ENCODE measurements at places on chromosomes 3 and 15.

DNA sequence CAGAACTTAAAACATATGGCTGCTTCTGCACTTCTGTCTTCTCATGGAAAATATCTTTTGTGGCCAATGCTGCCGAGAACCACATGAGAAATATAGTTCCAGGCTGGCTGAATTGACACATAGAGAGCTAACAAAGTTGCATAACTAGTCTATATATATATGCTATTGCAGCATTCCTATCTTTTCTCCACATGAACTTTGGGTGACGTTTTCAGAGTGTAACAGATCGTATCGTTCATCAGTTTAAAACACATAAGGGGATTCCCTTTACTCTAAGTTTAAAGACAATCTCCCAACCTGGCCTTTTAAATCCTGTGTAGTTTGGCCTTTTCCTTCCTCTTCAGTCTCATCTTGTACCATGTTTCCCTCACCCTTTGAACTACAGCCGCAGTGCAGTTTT lies 394.2 kb upstream of the CBLB start:
- DNase-seq: no peak

DNA sequence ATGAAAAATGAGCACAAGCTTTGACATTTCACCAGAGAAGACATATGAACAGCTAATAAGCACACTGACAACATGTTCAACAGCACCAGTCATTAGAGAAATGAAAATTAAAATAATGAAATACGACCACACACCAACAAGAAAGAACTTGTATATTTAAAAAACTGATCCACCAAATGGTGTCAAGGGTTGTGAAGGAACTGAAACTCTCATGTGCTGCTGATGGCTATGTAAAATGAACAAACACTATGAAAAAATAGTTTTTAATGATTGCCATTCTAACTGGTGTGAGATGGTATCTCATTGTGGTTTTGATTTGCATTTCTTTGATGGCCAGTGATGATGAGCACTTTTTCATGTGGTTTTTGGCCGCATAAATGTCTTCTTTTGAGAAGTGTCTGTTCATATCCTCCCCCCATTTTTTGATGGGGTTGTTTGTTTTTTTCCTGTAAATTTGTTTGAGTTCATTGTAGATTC lies 193.8 kb downstream of the SCAPER start:
- DNase-seq: peak; percentile 24

- no peak for DNase-seq
Measured at GRCh38 chr15:62607643-62608042, 434.9 kb upstream of the TPM1 start.

- DNase-seq: no peak
Measured at GRCh38 chr3:112619295-112619694, 21.6 kb downstream of the CCDC80 start.

DNA sequence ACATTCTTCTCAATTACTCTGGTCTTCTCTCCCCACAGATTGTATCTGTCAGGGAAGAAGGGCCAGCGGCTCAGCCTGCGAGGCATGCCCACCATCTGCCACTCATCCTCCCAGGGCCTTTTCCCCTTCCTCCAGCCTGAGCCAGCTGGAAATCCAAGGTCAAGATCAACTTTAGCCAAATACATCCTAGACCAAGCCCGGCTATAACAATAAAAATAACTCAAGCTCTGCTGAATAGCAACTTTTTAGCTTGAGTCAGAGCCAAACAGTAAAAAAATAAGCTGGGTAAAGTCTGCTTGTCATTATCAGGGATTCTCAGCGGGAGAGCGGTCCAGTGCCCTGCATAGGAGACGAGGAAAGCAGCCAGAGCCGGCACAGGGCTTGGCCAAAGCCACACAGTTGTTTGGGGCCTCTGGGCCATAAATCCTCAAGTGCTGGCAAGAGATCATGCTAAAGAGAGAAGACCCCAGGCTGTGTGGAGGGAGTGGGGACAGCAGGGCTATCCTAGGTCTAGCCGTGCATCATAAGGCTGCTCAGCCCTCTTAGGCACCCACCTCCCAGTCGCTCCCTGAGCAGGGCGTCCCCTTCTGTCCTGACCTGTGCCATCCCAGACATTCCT lies 76.2 kb upstream of the HERC1 start:
- no peak for DNase-seq

GRCh38 chr15:77500989-77501388 lies 80.3 kb downstream of the HMG20A start:
- DNase-seq: no peak

DNA sequence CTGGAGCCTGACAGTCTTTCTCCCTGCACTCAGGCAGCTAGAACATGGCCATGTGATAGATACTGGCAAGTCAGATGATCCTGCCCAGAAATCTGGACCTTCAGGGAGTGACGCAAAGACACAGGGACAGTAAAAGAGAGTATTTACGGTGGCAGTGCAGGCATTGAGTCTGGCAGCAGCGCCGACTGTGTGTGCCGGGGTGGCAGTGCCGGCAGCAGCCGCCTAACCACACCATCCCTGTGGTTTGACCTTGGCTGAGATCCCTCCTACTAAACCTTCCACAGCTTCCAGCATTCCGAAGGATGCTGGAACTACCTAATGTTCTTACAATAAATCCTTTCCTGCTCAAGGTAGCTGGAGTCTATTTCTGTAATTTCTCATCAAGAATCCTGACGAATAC lies 4.6 kb upstream of the TSPAN3 start:
- no peak for DNase-seq

GRCh38 chr3:55158345-55158744 lies 230.5 kb upstream of the LRTM1 start:
- no peak for DNase-seq

DNA sequence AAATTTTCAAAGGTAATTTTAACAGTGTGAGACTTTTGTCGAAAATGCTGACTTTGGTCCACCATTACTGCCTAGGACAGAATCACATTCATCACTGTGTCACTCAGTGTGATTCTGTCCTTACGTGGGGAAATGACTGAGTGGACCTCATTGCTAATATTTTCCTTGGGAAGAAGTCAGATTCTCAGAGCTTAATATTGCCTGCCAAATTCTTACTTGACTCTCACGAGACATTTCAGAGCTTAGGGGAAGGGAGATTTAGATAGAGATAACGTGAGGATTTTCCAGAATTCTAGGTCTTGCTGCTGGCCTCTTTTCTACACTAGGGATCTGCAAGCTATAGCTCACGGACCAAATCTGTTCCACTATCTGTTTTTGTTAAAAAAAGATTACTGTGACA lies 270.4 kb downstream of the SUCLG2 start:
- no peak for DNase-seq

DNA sequence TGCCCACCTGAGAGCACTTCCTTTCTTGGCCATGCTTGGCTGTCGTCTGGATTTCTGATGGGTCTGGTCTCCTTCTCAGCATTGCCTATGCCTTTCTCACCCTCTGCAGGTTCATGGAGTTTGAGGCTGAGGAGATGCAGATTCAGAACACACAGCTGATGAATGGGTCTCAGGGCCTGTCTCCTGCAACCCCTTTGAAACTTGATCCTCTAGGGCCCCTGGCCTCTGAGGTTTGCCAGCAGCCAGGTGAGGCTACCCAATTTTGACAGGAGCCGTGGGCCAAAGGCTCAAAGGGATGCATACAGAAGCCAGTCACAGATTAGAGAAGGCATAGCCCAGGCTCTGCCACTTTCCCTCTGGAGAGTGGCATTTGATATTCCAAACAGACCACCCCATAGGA lies 10.5 kb downstream of the NUTM1 start:
- DNase-seq: no peak

- no peak for DNase-seq
Measured at GRCh38 chr3:146106986-146107385, 54.0 kb downstream of the PLOD2 start.

DNA sequence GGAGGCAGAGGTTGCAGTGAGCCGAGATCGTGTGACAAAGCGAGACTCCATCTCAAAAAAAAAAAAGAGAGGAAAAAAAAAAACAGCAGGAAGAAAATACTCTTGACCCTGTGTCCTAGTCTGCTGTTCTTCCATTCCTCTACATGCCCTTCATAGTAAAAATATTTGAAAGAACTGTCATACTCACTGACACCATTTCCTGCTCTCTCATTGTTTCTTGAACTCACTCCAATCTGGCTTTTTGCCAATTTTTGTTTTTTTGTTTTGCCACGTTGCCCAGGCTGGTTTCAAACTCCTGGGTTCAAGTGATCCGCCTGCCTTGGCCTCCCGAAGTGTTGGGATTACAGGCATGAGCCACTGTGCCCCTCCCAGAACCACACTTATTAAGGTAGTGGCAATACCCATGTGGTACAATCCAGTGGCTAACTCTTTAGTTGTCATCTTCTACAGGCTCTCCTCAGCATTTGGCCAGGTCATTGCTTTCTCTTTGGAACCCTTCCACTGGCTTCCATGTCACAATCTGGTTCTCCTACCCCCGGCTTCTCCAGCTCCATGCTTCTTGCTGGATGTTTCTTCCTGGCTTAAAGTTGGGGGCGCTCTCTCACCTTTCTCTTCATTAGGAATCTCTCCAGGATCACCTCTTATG lies 238.2 kb upstream of the C2CD4B start:
- no peak for DNase-seq

GRCh38 chr3:159882790-159883779 lies 105.5 kb upstream of the IL12A start:
- no peak for DNase-seq

GRCh38 chr15:25690673-25691543 lies 172.2 kb downstream of the ATP10A start:
- DNase-seq: no peak

DNA sequence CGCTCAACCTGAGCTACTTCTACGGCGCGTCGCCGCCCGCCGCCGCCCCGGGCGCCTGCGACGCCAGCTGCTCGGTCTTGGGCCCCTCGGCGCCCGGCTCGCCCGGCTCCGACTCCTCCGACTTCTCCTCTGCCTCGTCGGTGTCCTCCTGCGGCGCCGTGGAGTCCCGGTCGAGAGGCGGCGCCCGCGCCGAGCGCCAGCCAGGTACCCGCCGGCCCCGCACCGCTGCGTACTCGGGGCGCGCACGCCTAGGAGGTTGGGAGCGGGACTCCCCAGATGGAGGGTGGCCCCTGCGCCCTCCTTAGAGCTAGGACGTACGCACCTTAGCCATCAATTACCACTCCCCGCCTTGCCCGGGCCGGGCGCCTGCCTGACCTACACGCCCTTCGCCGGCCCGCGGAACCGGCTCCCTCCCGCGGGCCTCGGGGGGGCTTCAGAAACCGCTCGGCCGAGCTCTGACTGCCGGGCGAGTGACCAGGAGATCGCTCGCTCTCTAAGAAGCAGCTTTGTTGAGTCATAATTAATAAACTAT lies 466 bp downstream of the NFKBIZ start:
- DNase-seq: peak; percentile 81

DNA sequence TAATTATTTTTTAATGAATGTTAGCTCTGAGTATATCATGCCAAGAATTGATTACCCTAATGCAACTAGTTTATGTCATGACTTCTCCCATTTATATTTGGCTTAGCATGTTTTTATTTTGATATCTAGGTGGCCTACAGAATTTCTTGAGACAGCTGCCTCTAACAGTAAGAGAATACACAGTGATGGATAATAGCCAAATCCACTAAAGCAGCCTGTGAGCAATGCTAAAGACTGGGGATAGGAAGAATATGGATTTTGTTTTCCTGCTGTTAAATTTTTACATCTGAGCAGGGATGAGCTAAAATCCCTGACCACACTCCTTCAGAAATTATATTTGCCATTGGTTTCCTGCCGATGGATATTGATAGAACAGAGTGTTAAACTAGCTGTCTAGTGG lies 149.3 kb upstream of the TGFBR2 start:
- no peak for DNase-seq

- DNase-seq: no peak
Measured at GRCh38 chr3:179410999-179411398, 40.3 kb downstream of the GNB4 start.

DNA sequence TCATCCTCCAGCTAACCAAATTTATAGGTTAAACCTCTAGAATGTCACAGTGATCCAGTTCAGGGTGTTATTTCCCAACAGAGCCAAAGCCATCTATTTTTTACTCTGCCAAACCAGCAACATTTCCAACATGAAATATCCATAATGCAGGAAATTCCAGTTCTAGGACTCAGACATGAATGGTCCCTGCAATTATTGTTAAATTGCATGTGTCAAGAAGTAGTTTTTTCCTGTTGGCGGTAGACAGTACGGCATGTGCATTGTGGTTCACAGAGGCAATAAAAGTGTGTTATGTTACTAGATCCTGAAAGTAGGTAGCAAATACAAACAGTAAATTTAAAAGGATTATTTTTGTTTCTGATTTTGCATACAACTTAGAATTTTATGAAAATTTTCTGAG lies 215.7 kb upstream of the THBS1 start:
- no peak for DNase-seq

DNA sequence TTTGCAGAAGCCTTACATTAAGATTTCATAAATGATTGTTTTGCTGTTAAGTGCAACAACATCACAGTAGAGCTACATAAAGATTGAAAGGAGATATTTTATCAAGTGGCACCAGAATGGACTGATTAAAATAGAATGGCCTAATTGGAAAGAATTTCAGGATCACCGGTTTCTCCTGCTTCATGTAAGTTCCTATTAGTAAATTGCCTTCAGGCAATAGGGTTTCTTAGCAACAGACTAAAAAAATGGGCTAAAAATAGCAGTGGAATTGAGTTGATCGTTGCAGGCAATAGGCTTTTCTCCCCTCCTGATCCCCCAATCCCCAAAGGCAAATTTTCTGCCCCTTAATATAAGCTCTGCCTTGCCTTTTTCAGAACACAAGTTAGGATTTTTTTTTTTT lies 917 bp downstream of the LNP1 start:
- peak; percentile 27 for DNase-seq

DNA sequence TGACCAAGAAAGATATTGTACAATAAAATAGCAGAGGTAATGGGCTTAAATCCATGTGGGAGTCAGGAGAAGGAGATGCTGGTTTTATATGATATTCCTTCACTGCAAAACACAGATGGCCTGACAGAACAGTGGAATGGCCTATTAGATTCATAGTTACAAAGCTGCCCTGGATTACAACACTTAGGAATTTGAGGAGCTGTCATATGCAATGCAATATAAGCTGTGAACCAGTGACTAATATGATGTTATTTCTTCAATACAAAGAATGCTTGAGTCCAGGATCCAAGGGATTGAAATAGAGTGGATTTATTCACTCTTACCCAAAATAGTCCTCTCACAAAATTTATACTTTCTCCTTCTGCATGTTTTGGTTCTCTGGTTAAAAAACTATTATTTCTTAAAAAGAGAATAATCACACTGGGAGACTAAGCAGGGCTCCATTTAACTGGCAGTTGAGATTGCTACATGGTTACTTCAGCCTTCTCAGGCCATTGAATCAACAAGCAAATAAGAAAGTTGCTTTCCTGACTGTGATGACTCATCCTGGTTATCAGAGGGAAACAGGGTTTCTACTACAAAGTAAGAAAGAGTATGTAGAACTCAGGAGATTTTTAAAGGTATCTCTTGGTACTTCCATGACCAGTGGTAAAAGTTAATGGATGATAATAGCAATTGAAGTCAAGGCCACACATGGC lies 79.8 kb upstream of the ZPLD1 start:
- DNase-seq: no peak
